Calu3 (cell line): ENCODE measurements at places on chromosomes 1 and 21. TPM values are rescaled to one million over a fixed set of nuclear protein-coding genes. Genes with fewer than 3 reads are reported as not detected.
A peak's percentile ranks its signal among the peaks of the same experiment; 100 is the strongest.

ZBTB8B gene
- total RNA-seq: 0.32 and 0.35 TPM in 2 replicates

- no peak for DNase-seq
- peaks cover 67% of the 10 kb centered on the region for H3K4me1 ChIP-seq
- no peak overlapping the region for H3K4me3 ChIP-seq
- no peak overlapping the region for H3K27ac ChIP-seq
- peaks cover 15% of the 10 kb centered on the region for H3K36me3 ChIP-seq
- no peaks in the 10 kb centered on the region for H3K27me3 ChIP-seq
Observed at GRCh38 chr1:40922969-40923368, 56.5 kb upstream of the CTPS1 start.

ATP6V1G3 gene
- total RNA-seq: not detected in 2 replicates

WNT2B gene
- total RNA-seq: 5.8 and 6.7 TPM in 2 replicates

DNA sequence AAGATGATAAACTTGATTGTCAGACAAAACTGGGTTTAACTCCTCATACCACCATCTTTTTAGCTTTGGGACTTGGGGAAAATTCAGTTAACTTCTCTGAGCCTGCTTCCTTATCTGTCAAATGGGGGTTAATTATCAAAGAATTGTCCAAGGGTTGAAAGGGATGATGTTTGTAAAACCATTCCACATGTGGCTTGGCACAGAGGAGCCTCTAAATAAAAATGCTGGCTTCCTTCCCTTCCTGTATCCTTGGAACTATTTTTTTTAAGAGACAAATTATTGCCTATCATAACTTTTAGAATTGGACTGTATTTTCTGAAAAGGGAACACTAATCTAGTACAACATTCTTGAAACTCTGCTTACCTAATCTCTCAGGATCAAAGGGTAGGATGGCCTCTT is 143.4 kb upstream of the USP24 start:
- peaks cover 22% of the 10 kb centered on the region for H3K27me3 ChIP-seq
- H3K4me3 ChIP-seq: no peak overlapping the region
- no peak for DNase-seq
- no peaks in the 10 kb centered on the region for H3K4me1 ChIP-seq
- no peaks in the 10 kb centered on the region for H3K36me3 ChIP-seq

GRCh38 chr1:2443277-2444137 is 31.1 kb upstream of the PEX10 start:
- H3K27me3 ChIP-seq: peaks cover 35% of the 10 kb centered on the region
- H3K27ac ChIP-seq: no peak overlapping the region
- H3K4me1 ChIP-seq: no peaks in the 10 kb centered on the region
- no peak for DNase-seq

GRCh38 chr21:21547368-21547953 is 549.3 kb downstream of the NCAM2 start:
- H3K4me1 ChIP-seq: no peaks in the 10 kb centered on the region
- H3K27ac ChIP-seq: no peak overlapping the region
- no peak for DNase-seq
- no peak overlapping the region for H3K4me3 ChIP-seq

DNA sequence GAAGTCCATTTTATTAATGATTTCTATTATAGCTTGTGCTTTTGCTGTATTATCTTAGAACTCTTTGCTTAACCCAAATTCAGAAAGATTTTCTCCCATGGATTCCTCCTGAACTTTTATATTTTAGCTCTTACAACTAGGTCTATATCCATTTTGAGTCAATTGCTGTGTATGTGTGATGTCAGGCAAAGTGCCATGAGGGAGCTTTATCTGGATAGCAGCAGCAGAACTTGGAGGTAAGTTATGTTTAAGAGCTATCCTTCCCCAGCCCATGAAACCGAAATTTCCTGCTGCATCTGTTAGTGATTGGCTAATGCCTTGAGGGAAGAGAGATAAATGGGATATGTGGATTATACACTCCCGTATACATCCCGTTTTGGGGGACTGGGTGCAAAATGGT is 29.9 kb downstream of the ADAM30 start:
- no peak overlapping the region for H3K4me3 ChIP-seq

HMGN1 gene
- total RNA-seq: 244 and 262 TPM in 2 replicates

GRCh38 chr21:25385341-25385740 is 221.9 kb downstream of the MRPL39 start:
- no peak for DNase-seq
- H3K27me3 ChIP-seq: no peaks in the 10 kb centered on the region
- H3K4me3 ChIP-seq: no peak overlapping the region
- peaks cover 8% of the 10 kb centered on the region for H3K4me1 ChIP-seq

- no peak for DNase-seq
- no peaks in the 10 kb centered on the region for H3K36me3 ChIP-seq
- H3K4me3 ChIP-seq: no peak overlapping the region
Observed at GRCh38 chr1:27027575-27028250, 15.1 kb upstream of the TENT5B start.

GRCh38 chr1:228147151-228147693 is 2.5 kb upstream of the GJC2 start:
- H3K27me3 ChIP-seq: no peaks in the 10 kb centered on the region
- peaks cover 50% of the 10 kb centered on the region for H3K36me3 ChIP-seq
- H3K4me3 ChIP-seq: no peak overlapping the region
- H3K4me1 ChIP-seq: peaks cover 20% of the 10 kb centered on the region

GRCh38 chr1:210376836-210377372 is 48.2 kb downstream of the HHAT start:
- H3K36me3 ChIP-seq: peaks cover 23% of the 10 kb centered on the region
- no peak overlapping the region for H3K4me3 ChIP-seq
- H3K27me3 ChIP-seq: no peaks in the 10 kb centered on the region
- DNase-seq: no peak
- peaks cover 21% of the 10 kb centered on the region for H3K4me1 ChIP-seq

- peaks cover 4% of the 10 kb centered on the region for H3K36me3 ChIP-seq
- peak; percentile 33 for DNase-seq
- no peaks in the 10 kb centered on the region for H3K4me1 ChIP-seq
- H3K4me3 ChIP-seq: peak overlapping the region; percentile 26
Observed at GRCh38 chr1:248243204-248243603, 12.0 kb downstream of the OR2M4 start.
